ENCODE measurements at places on chromosomes 2 and 18.

DNA sequence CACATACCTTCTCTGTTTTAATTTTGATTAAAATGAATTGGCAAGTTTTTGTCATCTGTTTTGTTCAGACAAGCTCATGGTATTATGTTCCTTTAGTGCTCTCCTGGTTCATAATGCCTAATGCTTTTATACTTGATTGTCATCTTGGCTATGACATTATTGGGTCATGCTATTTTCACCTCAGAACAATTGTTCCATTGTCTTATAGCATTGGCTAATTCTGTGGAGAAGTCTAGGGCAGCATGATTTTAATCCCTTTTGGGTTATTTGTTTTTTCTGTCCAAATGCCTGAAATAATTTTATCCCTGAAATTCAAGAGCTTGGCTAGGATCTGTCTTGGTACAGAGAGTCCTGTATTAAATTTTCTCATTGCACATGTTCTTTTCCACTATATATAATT lies 83.8 kb upstream of the CCDC85A start:
- H3K36me3 ChIP-seq = no peaks in the 10 kb centered on the region
- H3K4me3 ChIP-seq = no peak overlapping the region
- H3K27ac ChIP-seq = no peak overlapping the region
- no peak for DNase-seq
- no peaks in the 10 kb centered on the region for H3K27me3 ChIP-seq
- no peaks in the 10 kb centered on the region for H3K4me1 ChIP-seq

DNA sequence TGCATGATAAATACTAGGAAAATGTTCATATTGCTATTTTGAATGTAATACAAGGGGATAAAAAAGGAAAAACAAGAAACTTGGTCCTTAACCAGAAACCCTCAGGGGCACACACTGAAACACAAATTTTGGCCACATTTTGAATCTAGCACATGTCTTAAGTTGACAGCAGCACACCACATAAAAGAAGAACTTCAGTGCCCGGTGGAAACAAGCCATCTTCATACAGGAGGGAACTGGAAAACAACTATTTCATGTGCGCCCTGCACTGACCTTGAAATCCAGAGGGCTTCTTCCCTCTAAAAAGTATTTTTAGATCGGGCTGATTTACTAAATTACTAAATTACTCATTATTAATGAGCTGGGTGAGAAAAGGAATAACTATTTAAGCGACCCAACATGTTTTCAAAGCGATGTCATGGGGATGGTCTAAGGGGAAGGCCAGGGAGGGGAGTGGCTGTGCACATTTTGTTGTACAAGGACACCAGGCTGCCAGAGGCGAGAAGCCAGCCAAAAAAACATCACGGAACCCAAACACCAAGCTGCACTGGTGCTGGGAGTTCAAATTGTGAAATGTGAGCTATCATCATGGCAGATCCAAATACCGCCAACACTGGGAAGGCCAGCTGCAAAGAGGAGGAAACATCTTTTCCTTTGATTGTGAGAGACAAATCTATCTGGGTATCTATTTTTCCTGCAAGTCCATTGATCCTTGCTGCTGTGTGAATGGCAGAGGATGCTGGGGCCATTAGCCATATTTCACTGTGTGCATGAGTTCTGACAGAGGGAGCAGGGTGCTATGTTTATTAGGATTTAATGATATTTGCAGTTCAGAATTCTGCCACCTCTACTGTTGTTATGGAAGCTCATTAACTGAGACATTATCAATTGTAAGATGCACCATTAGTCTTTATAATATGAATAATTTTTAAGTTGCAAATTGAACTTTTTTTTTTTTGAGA lies 150.7 kb upstream of the LMAN1 start:
- H3K27ac ChIP-seq = no peak overlapping the region
- no peaks in the 10 kb centered on the region for H3K27me3 ChIP-seq
- no peak for DNase-seq
- H3K4me1 ChIP-seq = no peaks in the 10 kb centered on the region

GRCh38 chr18:36692921-36693332 lies 135.9 kb downstream of the TPGS2 start:
- no peaks in the 10 kb centered on the region for H3K36me3 ChIP-seq
- no peak for DNase-seq
- no peak overlapping the region for H3K27ac ChIP-seq
- H3K4me3 ChIP-seq = no peak overlapping the region
- H3K27me3 ChIP-seq = no peaks in the 10 kb centered on the region

DNA sequence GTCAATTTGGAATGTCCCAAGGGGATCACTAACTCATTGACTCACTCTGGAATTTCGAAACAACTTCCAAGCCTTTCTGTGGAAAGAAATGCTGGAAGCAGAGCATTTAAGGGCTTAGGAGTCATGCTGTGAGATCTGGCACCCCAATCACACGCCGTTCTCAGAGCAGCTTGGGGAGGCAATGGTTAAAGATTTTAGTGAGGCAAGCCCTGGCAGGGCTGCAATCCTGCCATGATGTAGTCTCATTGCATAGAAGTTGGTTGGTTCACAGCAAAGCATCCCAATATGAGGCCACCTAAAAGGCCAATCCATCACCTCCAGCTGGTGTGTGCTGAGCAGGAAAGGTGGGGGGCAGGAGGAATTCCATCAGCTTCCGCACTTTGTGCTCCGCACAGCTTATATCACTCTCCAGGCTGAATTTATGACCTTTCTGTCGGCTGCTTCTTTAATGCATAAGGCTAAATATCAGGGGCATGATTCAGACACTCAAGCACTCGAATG lies 1043.9 kb upstream of the POU3F3 start:
- no peaks in the 10 kb centered on the region for H3K27me3 ChIP-seq
- no peaks in the 10 kb centered on the region for H3K4me1 ChIP-seq
- H3K36me3 ChIP-seq = no peaks in the 10 kb centered on the region
- no peak for DNase-seq
- peak overlapping the region; percentile 39 for H3K27ac ChIP-seq
- H3K4me3 ChIP-seq = no peak overlapping the region

GRCh38 chr18:58054041-58054781 lies 10.2 kb downstream of the NEDD4L start:
- DNase-seq = no peak
- no peaks in the 10 kb centered on the region for H3K27me3 ChIP-seq
- H3K4me3 ChIP-seq = no peak overlapping the region

DNA sequence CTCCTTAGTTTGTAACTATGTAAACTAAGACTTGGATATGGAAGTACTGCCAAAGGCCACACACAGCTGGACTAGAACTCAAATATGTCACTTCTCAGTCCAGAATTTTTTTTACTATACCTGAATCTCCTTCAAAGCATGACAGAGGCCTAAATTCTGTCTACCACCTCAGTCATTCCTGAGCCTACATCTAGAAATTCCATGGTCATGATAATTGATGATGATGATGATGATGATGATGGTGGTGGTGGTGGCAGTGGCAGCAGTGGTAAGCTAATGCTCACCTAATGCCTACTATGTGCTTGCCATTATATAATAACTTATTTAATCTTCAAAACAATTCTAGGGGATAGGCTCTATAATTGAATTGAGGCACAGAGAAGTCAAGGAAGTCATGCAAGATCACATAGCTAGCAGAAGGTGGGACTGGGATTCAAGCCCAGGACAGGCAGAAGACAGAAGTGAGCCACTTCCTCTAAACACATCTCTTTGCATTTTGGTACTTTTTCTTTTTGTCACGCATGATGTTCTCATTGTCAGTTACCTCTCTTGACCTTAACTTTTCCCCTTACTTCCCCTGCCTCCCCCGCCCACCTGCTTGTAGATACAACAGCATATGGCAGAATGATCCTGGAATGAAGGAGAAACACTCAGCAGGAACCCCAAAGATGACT lies 539.3 kb downstream of the TNS1 start:
- H3K4me3 ChIP-seq = no peak overlapping the region
- H3K27ac ChIP-seq = no peak overlapping the region
- DNase-seq = no peak
- no peaks in the 10 kb centered on the region for H3K27me3 ChIP-seq

DNA sequence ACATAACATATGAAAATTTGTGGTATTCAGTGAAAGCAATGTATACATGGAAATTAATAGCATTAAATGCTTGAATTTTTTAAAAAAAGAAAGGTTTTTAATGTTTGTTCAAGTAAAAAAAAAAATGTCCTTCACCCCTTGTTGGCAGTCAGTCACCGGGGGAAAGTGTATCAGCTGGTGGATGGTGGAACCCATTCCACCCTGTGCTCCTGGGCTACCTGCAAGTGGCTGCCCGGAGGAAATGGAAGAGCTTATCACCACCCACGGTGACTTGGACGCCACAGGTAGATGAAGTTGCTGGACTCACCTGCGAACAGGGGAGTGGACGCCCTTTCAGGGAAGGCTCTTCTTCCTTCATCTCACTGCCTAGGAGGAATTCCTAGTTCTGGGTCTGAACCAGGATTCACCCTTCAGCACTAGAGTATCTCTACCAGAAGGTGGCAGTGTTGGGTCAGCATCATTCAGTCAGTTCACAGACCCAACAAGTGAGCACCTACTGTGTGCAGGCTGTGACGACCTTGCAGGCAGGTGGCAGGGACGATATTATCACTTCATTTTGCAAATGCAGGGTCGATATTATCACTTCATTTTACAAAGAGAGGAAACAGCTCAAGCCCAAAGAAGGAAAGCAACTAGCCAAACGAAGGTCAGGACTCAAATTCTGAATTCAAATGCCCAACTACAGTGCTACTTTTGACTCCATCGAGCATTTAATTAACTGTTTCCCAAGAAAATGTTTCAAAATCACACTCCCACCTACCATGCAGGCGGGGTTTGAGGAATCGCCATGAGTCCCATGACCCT lies 35.8 kb downstream of the CIB4 start:
- H3K36me3 ChIP-seq = no peaks in the 10 kb centered on the region
- no peak overlapping the region for H3K4me3 ChIP-seq
- H3K27ac ChIP-seq = no peak overlapping the region
- H3K4me1 ChIP-seq = peaks cover 10% of the 10 kb centered on the region
- H3K27me3 ChIP-seq = no peaks in the 10 kb centered on the region

DNA sequence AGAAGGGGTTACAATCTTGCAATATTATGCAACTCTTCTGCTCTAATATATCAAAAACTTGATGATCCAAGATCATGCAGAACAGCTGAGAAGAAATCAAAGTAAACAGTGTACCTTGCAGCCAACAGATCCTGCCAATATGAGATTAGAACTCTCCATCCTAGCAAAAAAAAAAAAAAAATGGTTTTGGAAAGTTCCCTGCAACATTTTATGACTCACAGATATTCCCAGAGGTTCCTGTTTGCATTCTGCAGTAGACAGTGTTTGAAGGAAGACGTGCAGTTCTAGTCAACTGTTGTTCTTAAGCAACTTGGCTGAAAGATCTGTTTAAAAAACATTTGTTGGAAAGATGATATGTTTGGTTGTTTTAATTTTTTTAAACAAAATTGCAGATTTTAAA lies 103.6 kb upstream of the WDR75 start:
- H3K36me3 ChIP-seq = no peaks in the 10 kb centered on the region
- peaks cover 7% of the 10 kb centered on the region for H3K4me1 ChIP-seq
- no peak overlapping the region for H3K27ac ChIP-seq
- H3K4me3 ChIP-seq = no peak overlapping the region
- H3K27me3 ChIP-seq = no peaks in the 10 kb centered on the region

- H3K4me3 ChIP-seq = no peak overlapping the region
- no peaks in the 10 kb centered on the region for H3K36me3 ChIP-seq
- no peaks in the 10 kb centered on the region for H3K27me3 ChIP-seq
- H3K4me1 ChIP-seq = no peaks in the 10 kb centered on the region
- no peak overlapping the region for H3K27ac ChIP-seq
- no peak for DNase-seq
Measured at GRCh38 chr2:215888680-215889079, 124.7 kb downstream of the MREG start.

DNA sequence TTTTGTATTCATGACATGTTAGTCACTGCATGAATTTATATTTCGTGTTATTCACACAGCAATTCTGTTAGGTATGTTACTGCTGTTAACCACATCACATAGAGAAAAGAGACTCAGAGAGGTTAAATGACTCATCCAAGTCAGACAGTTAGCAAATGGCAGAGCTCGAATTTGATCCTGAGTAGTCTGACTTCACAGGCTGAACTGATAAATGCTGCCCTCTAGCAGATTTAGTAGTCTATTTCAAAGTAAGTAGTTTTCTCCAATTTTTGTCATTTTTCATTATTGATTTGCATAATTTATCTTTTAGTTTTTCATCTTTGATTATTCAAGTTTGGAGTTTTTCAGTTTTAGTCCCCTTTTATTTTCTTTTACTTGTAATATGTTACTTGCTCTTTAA lies 58.3 kb downstream of the WDR7 start:
- DNase-seq = no peak
- no peaks in the 10 kb centered on the region for H3K4me1 ChIP-seq
- no peak overlapping the region for H3K4me3 ChIP-seq
- H3K27ac ChIP-seq = no peak overlapping the region

- no peak for DNase-seq
- H3K4me1 ChIP-seq = peaks cover 6% of the 10 kb centered on the region
- H3K27ac ChIP-seq = no peak overlapping the region
- no peak overlapping the region for H3K4me3 ChIP-seq
- no peaks in the 10 kb centered on the region for H3K36me3 ChIP-seq
Measured at GRCh38 chr2:201654616-201655384, 11.5 kb upstream of the TMEM237 start.

DNA sequence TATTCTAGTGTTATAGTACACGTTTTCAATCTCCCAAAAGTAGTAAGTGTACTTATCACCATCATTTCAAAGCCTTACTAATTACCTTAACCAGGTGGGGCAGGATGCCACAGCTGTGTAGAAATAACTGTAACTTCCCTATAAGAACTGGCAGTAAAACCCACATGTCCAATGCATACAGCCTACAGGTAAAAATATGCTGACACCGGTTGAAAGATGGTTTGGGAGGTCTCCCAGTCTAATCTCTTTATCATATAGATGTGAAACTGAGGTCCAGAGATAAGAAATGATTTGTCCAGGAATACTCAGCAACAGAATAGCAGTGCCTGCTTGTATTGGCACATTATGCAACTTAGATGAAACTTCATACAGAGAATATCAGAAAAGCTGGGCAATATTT lies 322.9 kb downstream of the BCL11A start:
- no peak overlapping the region for H3K27ac ChIP-seq
- H3K36me3 ChIP-seq = no peaks in the 10 kb centered on the region
- H3K4me3 ChIP-seq = no peak overlapping the region
- DNase-seq = no peak
- no peaks in the 10 kb centered on the region for H3K27me3 ChIP-seq

- H3K36me3 ChIP-seq = no peaks in the 10 kb centered on the region
- no peak overlapping the region for H3K27ac ChIP-seq
- DNase-seq = no peak
- H3K27me3 ChIP-seq = no peaks in the 10 kb centered on the region
- no peak overlapping the region for H3K4me3 ChIP-seq
Measured at GRCh38 chr2:157254041-157254440, 3.5 kb upstream of the GALNT5 start.

GRCh38 chr2:176364273-176364977 lies 95.2 kb downstream of the MTX2 start:
- H3K36me3 ChIP-seq = no peaks in the 10 kb centered on the region
- no peaks in the 10 kb centered on the region for H3K4me1 ChIP-seq
- H3K4me3 ChIP-seq = no peak overlapping the region
- no peaks in the 10 kb centered on the region for H3K27me3 ChIP-seq

- H3K4me1 ChIP-seq = peaks cover 29% of the 10 kb centered on the region
- H3K27ac ChIP-seq = peak overlapping the region; percentile 51
- no peak overlapping the region for H3K4me3 ChIP-seq
- H3K27me3 ChIP-seq = no peaks in the 10 kb centered on the region
- no peaks in the 10 kb centered on the region for H3K36me3 ChIP-seq
- DNase-seq = no peak
Measured at GRCh38 chr18:44826418-44827259, 146.0 kb downstream of the SETBP1 start.

GRCh38 chr2:36433311-36434217 lies 78.0 kb downstream of the CRIM1 start:
- peaks cover 42% of the 10 kb centered on the region for H3K4me1 ChIP-seq
- H3K4me3 ChIP-seq = no peak overlapping the region
- DNase-seq = peak; percentile 81
- H3K36me3 ChIP-seq = peaks cover 8% of the 10 kb centered on the region
- H3K27me3 ChIP-seq = no peaks in the 10 kb centered on the region
- peak overlapping the region; percentile 52 for H3K27ac ChIP-seq
